ENCODE measurements at places on chromosomes 6 and 20.

- no peak for DNase-seq
Observed at GRCh38 chr20:668050-668449, 7.6 kb downstream of the SCRT2 start.

DNA sequence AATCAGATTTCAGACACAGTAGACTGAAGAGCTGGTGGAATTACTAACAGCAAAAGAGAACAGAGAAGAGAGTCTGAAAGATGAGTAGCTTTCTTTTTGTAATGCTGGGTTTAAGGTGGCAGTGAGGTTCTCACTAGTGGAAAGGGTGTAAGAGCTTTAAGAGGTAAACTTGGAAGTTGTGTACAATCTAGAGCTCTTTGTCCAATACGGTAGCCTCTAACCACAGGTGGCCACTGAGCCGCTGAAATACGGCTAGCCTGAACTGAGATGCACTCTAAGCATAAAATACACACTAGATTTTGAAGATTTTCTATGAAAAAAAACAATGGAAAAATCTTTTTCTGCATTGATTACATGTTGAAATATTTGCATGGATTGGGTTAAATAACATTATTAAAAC lies 4.0 kb downstream of the ELOVL2 start:
- no peak for DNase-seq

DNA sequence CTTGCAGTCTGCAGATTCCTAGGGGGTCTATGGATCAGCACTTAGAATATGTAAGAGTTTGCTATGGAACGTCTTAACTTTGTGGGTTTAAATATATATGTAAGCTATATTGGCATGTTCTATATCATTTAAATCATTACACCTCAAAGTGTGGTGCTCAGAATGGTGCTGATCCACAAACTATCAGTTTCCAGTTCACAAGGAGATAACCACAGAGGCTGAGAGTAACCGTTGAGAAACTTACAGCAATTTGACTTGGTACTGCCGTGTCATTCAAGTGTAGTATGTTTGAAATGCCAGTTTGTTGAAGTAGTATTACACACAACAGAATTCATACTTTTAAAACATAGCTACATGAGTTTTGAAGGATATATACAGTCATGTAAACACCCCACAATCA lies 279.7 kb downstream of the FARS2 start:
- DNase-seq: no peak

GRCh38 chr20:10594296-10594868 lies 79.4 kb downstream of the JAG1 start:
- DNase-seq: no peak

- DNase-seq: no peak
Observed at GRCh38 chr6:118324116-118324515, 224.0 kb upstream of the PLN start.

DNA sequence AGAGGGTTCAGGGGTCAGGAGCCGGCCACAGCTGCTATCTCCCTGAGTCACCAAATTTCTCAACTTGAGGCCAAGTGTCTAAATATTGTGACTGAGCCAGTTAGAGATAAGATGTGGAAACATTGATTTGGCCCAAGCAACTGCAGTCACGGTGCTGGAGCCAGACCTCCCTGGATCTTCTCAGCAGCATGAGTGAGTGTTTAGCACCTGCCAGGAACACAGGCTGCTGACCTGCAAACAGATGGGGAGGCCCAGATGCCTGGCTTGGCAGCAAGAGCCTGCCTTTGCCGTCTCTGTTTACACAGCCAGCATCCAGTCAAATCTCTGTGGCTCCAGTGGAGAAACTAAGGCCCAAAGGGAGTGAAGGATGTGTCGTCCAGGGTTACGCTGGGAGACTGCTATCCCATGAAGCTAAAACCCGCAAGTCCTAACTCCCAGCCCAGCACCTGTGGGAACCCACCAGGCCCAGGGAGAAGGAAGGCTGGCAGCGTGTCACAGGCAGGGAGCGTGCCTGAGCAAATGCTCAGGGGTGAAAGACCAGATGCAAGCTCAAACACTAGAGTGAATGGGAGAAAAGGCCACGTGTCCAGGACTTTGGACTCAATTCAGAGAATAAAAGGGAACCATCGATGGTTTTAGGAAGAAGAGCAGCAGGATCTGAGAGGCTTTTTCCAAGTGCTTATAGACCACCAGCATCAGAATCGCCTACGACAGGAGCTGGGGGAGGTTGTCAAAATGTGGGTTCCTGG lies 15.9 kb upstream of the PTGIS start:
- DNase-seq: no peak

DNA sequence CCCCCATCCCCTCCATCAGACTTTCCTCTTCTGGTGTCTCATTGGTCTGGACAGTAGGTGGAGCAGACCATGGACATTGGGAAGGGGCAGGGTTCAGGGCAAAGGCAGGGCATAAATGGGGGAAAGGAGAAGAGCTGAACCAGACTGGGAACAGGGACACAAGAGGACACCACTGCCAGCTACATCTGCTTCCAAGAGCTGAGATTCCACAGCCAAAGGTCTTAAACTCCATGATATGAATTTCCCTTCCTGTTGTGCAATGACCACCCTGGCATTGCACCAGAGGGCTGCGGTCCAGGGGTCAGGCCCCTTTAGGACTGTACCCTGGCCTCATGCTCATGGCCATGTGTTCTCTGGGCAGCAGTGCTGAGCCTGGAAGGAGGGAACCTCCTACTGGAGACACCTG lies 137.9 kb downstream of the MAFB start:
- DNase-seq: no peak

- DNase-seq: no peak
Observed at GRCh38 chr6:116277124-116277523, 2.6 kb downstream of the TSPYL1 start.

DNA sequence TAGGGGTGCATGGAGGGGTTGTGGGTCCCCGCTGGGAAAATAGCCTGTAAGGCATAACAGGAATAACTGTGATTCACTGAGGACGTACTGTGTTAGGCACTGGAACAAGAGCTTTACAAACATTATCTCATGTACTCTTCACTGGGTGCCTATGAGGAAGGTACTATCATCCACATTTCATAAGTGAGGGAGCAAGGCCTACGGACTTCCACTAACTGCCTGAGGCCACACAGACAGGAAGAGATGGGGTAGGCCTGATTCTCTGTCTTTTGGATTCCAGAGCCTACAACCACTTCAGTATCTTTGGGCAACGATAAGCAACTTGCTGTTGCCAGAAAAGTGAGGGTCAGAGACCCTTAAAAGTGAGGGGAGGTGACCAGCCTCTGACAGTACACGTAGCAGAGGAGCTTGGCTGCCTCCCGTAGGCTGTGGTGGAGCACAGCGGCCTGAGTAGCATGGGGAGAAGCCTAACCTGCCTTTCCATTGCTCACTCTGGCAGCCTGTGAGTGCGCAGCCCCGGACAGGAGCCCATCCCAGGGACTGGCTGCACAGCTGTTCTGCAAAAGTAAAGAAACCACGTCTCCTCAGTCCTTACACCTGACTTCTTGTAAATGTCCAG lies 30.4 kb downstream of the PSMB1 start:
- DNase-seq: no peak

GRCh38 chr6:139736325-139736906 lies 362.0 kb upstream of the CITED2 start:
- no peak for DNase-seq

DNA sequence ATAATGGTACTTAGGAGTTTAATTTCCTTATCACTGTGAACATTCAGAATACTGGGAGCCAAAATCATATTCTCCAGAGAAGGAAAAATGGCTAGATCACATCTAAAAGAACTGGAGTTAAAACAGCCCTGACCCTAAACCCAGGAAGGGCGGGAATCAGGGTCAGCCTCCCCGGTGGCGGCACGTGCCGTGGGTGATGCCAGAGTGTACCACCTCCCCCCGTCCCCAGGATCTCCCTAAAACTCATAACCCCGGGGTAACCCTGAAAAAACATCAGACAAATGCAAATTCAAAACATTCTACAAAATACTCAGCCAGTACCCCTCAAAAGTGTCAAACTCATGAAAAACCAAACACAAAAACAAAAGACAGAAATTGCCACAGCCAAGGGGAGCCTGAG lies 148.3 kb downstream of the DLL1 start:
- no peak for DNase-seq

DNA sequence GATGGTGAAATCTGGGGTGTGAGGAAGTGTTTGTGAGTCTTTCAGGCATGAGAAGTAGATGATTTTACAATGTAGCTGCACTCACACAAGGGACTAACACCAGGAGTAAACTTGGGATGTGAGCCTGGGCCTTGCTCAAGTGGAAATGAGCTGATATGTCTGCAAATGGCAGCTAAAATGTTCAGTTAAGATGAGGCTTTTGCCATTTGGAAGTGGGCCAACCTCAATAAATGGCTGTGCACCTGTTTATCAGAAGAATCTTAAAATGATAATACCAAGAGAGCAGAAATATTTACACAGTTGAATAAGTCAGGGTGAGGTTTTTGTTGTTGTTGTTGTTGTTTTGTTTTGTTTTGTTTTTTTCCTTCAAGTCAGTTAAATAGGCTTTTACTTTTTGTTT lies 25.7 kb upstream of the KLHL31 start:
- no peak for DNase-seq

DNA sequence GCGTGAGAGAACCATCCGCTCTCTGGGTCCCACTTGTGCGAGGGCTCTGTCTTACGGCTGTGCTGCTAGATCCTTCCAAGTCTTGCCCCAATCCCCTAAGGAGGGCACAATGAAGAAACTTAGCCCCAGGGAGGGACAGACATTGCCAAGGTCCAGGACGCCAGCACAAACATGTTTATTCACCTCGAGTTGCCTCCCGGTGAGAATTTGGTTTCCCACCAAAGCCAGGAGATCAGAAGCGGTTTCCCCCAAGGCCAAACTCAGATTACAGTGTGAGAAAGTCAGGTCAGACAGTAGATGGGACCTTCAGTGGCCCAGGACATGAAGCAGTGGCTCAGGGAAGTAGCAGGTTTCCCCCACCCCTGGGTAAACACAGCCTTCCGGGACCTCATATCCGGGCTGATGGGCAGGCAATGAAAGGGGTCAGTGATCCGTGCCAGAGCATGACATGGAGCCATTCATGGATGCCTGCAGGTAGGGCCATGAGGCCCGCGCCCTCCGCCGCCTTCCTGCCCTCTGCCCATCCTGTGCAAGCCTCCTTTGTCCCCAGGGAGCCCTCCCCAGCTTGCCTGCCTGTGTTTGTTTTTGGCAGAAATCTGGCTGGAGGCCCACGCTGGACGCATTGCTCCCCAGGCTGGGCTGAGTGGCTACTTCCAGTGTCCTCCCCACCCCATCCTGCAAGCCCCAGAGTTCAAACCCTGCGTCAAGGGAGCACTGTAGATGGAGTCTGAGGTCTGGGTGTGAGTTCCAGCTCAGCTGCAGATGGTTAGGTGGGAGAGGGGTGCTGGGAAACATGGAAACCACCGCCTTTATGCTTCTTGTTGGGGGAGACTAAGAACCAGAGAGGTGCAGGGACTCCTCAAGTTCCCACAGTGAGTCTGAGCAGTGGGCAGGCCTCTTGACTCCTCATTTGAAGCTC lies 2.0 kb downstream of the BPIFB2 start:
- no peak for DNase-seq

DNA sequence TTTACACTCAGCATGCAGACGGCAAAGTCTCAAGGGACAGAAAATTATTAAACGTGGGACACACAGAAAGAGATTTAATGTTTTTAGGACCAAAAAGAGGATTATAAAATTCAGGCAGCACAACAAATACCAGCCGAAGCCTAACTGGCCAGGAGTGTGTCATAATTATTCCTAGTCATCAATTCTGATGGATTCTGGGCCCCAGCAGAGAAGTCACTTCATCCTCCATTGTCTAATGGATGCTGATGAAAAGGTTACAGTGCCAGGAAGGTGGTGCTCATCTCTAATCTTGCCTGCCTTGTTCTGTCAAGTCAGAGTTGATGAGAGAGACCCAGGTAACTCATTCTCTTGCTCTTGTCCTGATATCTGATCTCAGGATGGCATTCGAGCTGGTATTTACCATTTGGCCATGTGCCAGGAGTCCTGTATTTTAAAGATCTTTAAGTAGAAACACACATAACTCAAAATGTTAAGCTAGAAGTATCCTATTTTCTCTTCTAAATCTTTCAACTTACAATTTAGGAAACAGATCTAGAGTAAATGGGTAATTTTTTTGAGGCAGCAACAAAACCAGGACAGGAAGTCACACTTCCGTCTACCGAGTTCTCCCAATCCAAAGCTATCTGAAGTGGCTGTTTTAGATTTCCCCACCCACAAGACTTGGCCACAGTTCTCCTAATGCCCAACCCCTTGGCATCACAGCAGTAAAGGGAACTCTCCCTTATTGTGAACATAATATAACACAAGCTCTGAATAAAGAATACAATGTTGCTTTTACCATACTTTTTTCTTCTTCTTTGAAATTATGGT lies 50.0 kb downstream of the ADAT2 start:
- DNase-seq: no peak

GRCh38 chr6:148805777-148806176 lies 58.9 kb downstream of the UST start:
- no peak for DNase-seq

- DNase-seq: no peak
Observed at GRCh38 chr6:96545882-96546281, 17.0 kb upstream of the FHL5 start.

DNA sequence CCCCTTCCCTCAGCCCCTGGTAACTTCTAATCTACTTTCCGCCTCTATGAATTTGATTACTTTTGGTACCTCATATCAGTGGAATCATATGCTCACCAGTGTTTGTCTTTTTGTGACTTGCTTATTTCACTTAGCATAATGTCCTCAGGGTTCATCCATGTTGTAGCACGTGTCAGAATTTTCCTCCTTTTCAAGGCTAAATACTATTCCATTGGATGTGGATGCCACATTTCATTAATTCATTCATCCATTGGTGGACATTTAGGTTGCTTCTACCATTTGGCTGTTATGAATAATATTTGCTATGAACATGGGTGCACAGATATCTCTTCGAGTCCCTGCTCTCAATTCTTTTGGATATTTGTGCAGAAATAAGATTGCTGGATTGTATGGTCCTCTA lies 388.6 kb upstream of the SOX4 start:
- DNase-seq: no peak

- DNase-seq: no peak
Observed at GRCh38 chr20:36883977-36884535, 8.1 kb downstream of the TLDC2 start.

DNA sequence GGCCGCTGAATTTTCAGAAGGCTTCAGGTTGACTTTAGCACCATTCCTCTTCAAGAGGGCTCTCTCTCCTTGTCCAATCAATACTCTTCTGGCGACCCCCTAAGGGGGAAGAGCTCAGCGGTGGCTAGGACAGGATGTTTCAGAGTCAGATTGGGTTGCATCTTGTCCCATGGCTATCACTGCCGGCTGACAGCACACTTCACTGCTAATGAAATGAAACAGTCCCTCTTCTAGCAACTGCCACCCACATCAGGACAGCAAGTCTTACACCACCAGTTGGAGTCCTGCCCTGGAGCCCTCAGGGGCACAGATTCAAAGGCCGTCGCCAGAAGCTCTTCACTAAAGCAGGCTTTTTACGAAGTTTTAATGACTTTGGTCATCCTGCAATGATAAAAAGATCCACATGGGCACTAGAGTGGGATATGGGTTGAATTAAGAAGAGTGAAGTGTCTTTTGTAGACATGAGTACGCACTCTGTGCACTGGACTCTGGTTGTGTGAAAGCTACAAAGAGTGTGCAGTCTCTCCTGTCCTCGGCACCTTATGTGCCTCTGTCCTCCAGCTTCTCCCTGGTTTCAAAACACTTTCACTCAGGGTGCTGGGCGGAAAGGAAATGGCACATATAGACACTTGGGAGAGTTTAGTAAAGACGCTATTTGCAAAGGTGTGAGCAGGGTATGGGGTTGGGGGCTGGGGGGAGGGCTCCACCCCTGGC lies 66.1 kb upstream of the SLC22A16 start:
- no peak for DNase-seq

- no peak for DNase-seq
Observed at GRCh38 chr6:70222439-70222749, 80.5 kb downstream of the COL9A1 start.
